ENCODE measurements at places on chromosomes 13 and 19. TPM values are rescaled to one million over a fixed set of nuclear protein-coding genes. Genes with fewer than 3 reads are reported as not detected.

DNA sequence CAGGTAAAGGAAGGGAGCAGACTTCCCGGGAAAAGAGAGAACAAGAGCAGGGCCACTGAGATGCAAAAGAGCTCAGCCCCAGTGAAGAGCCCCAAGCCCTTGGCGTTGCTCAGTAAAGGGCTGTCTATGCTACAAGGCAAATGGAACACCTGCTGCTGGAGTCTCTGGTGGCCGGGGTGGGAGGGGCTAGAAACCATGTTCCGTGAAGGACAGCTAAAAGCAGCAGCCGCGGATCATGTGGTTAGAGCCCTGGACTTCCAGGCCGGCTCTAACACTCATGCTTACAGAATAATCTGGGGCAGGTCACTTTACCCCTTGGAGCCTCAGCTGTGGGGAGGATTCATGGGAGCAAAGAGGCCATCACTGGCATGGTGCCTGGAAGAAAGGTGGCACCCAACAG lies 17.8 kb downstream of the POU2F2 start:
- no peak for DNase-seq

- DNase-seq, result peak; percentile 70
Measured at GRCh38 chr19:18995804-18996241, 37.5 kb downstream of the SUGP2 start.

COL4A2 gene
- not detected for total RNA-seq

VSTM1 gene
- not detected for total RNA-seq

PALM3 gene
- total RNA-seq, result not detected

All from activated CD4-positive, alpha-beta T cell treated with anti-CD3 and anti-CD28 coated beads, Interleukin-2, amount 10 ng/mL, durations not matched to agents 24 days and 14 days (primary cell).